Left ventricle myocardium superior (tissue), 1 donor: ENCODE measurements at places on chromosomes 6 and 20.

- DNase-seq = no peak
Measured at GRCh38 chr6:15230827-15231226, 15.0 kb upstream of the JARID2 start.

- no peak for DNase-seq
Measured at GRCh38 chr20:57493091-57493615, 31.8 kb downstream of the CTCFL start.

DNA sequence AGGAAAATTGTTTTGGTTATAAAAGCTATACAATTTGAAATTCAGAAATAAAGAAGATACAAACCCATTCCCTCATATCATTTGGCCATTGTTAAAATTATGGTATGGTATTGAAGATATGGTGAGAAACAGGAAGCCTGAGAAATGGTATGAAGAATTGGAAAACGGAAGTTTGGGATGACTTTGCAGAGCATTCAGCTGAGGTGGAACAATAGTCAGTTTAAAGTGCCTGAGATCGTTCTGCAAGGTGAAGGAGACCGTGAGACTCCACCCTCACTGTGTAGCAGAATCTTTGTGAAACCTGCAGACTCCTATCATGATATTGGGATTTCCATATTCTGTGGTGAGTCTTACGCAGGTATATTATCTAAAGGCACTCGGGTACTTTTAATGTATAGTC, 97.3 kb downstream of the ADGRB3 start:
- DNase-seq = no peak

DNA sequence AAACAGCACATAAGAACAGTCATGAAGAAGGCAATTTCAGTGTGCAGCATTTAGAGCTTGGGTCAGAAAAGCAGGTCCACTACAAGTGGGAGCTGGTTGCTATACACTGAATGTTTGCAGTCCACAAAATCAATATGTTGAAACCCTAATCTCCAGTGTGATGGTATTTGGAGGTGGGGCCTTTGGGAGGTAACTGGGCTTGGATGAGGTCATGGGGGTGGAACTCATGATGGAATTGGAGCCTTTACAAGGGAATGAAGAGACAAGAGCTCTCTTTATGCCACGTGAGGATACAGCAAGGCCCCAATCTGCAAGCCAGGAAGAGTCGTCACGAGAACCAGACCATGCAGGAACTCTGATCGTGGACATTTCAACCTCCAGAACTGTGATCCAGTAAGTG, 216.7 kb upstream of the SLC35B3 start:
- no peak for DNase-seq

DNA sequence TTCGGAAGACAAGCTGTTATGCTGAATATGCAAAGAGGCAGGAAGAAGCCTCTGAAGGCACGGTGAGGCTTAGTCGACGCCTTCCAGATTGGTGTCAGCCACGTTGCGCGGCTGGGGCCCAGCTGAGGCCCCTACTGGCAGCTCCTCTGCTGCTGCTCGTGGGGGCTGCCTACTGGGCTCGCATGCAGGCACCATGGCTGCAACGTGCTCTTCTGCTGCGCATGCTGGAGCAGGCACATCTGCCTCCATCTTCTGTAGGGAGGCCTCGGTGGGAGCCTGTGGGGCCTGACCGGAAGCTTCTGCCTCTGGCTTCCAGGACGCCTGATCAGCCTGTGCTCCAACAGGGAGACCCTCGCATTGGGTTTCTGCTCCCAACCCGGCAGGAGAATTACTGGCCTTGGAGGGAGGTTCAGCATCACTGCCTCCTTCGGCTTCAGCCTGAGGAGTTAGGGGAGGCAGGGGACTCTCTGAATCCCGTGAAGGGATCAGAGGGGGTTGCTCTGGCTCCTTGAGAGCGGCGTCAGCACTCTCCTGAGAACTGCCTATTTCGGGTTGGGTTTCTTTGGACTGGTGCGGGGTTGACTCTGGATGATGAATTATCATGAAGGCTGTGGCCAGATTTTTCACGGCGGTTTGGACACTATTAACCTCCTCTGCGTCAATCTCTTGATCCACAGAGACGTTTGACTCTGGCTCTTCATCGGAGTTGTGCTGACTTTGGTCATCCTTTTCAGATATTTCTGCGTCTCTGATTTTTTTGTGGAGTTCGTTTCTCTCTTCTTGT, 49.1 kb downstream of the TXLNB start:
- no peak for DNase-seq

- DNase-seq = no peak
Measured at GRCh38 chr6:20403766-20404640, 2.3 kb downstream of the E2F3 start.

DNA sequence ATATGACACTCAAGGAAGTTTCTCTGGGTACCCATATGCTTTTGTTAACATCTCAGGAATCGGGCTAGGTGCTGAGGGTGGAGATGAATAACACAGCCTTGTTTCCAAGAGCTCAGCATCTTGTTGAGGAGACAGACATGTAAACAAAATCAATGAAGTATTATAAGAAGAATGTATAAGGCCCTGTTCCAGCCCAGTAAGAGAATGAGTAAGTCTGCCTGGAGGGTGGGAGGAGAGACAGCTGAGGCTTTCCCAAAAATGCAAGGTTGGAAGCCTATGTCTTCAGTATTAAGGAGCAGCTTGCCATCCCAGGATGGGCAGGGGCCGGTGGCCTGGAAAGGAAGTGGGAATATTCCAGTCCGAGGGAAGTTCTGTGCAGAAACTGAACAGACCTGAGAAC, 615.3 kb upstream of the BTBD3 start:
- no peak for DNase-seq

DNA sequence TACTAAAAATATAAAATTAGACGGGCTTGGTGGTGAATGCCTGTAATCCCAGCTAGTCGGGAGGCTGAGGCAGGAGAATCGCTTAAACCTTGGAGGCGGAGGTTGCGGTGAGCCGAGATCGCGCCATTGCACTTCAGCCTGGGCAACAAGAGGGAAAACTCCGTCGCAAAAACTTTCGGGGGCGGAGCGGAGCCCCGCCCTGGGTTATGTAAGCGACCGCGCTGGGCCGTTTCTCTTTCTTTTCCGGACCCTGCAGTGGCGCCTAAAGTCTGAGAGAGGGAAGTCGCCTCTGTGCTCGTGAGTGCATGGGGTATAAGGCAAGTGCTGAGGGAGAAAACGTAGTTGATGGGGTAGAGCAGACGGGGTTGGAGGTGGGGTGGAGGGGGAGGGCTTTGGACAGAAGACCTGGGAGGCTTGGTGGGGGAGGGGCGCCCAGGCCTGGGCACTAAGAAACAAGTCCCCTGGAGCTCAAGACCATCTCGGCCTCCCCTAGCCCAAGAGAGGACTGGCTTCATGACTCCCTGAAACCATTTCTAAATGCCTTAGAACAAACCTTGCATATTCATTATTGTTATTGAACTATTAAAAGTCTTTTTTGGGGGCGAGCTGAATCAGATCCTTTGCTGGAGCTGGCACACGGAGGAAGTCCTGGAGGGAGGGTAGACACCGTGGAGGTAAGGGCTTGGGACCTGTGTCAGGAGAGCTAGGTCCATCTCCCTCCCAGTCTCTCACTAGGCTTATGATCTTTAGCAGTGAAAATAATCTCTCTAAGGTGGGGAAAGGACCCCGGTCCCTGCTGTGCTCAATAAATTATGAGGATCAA, 2.7 kb upstream of the MICA start:
- peak; percentile 89 for DNase-seq

DNA sequence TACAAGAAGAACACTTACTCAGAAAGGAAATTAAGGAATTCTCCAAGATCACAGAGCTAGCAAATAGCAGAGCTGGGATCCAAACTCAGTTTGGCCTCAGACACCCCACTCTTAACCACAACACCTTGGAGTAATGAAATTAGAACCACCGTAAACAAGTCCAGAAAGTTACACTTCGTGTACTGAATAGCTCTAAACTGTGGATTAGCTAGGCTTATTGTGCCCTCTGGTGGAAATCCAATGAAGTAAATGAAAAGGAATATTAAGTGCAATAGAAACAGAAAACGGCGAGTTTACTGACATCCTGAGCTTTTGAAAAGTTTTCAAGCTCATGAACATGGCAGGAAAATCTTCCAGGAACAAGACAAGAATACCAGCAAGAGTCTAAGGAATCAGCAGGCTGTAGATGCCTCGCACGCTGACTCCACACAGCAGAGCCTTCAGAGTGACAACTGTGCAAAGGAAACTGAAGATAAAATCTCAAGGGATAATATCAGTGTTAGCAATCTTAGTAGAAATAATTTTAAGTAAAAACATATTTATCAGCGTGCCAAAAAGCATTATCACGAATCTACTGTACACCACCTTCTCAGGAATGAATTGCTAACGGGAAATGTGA, 34.6 kb downstream of the FBXO5 start:
- DNase-seq = no peak
